Stimulated activated CD4-positive, alpha-beta T cell treated with anti-CD3 and anti-CD28 coated beads, Interleukin-1b, Interleukin-23, amount 100 ng/mL, for 48 hours (primary cell): ENCODE measurements at places on chromosomes 6 and 20.

DNA sequence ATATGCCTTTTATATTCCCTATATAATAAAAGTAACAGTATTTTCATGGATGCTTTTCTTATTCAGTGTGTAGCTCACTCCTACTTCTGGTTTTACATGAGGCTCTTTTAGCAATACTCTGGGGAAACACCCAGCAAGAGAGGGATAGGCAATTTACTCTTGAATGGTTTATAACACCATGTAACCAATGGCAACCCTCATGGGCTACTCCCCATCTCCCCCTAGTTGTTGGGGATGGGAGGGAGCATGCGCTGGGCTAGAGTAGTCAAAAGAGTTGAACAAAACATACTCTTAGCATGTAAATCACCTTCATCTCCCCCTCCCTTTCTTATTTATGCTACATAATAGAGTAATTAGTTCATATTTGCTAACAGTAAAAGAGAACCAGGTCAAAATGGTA, 140.1 kb upstream of the LRFN2 start:
- no peak for DNase-seq

GRCh38 chr6:31172973-31173384, 2.5 kb upstream of the POU5F1 start:
- DNase-seq, result no peak

DNA sequence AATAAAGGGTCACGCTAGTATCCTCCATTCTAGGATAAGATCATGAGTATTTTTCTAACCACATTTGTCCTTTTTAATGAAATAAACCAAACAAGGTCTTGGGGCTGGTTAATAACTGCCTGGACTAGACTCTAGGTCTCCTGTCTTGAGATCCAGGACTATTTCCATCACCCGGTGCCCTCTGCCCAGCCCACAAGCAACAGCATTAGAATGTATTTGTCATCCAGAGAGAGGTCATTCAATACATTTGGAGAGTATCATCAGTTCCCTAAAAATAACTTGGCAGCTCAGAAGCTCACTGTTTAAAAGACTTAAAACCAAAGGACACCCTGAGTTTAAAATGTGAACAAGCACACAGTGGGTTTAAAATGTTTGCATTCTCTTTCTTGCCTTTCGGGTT, 4.4 kb upstream of the RBM24 start:
- no peak for DNase-seq

DNA sequence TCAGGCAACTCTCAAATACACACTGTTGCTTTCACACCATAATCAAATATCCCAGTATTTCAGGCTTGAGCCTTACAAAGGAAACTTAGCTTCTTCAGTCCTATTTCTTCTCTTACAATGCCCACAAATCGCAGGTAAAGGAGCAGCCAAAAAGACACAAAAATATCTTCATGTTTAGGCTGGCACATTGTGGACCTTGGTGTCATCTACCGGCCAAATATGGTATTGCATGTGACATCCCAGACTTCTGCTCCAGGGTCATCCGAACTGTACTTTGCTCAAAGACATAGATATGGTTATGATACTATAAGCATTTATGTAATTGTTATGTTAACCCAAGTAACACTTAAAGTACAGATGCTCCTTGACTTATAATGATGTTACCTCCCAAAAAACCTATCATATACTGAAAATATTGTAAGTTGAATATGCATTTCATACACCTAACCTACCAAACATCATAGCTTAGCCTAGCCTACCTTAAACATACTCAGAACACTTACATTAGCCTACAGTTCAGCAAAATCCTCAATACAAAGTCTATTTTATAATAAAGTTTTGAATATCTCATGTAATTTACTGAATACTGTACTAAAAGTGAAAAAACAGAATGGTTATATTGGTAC, 4.6 kb downstream of the OR2H2 start:
- DNase-seq, result peak; percentile 35

- DNase-seq, result no peak
Observed at GRCh38 chr6:41289815-41290214, 3.3 kb upstream of the TREM1 start.

DNA sequence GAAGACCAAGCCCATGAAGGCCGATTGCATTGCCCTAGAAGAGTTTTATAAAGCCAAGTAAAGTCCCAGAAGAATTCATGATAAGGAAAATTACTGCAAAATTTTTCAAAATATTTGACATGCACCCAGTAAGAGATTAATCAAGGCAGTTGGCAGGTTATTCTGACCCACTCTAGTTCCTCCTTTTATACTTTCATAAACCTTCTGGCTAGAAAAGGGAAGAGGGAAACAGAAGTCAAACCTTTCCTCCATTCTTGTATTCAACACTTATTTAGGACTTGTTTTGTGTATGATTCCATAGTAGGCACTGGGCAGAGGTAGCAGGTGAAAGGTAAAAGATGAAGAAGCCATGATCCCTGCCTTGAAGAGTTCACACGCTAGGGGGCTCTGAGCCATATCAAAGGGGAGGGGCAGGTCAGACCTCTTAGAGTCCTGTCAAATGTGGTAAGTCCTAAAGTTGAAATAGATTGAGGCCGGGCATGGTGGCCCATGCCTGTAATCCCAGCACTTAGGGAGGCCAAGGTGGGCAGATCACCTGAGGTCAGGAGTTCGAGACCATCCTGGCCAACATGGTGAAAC, 85.4 kb downstream of the NDUFAF5 start:
- no peak for DNase-seq

DNA sequence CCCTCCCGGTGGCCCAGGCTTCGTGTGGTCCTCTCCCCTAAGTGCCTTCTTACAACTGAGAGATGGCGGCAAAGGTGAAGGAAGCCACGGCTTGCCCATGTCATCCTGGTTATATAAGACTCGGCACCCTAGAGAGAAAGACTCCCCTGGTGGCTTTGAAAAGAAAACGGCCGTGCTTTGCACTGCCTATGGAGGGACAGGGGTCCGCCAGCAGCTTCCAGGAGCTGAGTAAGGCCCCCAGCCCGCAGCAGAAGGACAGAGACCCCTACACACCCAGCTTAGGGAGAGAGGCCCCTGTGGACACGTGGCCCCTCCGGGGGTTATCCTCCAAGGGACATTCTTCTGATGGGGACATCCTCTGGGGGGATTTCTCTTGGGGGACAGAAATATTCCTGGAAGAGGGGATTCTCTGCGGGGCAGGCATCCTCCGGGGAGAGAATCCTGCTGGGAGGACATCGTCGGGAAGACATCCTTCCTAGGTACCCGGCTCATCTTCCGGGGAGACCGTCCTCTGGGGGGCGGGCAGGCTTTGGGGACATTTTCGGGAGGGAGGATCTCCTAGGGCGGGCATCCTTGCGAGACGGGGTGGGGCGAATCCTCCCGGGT, 511 bp upstream of the OGFR start:
- no peak for DNase-seq

DNA sequence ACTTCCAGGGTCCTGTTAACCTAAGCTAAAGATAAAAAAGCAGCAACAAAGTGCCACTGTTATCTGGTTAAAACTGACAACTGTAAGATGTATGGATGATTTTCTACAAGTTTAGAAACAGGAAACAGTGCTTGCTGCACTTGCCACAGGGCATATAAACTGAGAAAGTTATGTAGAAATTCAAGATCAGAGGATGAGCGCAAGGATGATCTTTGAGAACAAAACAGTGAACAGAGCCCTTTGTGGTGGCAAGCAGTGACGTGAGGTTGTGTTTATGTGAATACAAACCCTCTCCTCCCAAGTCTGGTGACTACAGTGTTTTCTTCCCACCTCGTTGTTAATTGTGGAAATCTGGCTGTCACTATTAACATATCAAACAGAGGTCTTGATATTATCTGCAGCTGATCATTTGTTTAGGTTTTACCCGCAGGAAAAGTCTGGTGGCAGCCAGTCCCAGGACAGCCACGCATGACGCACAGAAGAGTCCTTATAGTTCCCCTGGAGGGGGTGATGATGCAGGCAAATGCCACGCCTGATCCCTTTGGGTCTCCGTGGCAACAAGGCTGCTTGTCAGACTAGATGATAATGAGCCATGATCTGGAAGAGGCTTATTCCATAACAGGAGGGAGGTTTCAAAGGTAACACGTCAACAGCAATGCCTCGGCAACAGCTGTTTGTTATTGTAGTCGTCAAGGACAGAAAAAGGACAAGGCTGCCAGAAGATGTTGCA, 43.1 kb upstream of the TNFAIP3 start:
- peak; percentile 72 for DNase-seq

- no peak for DNase-seq
Observed at GRCh38 chr6:111888928-111889695, 15.9 kb upstream of the FYN start.

DNA sequence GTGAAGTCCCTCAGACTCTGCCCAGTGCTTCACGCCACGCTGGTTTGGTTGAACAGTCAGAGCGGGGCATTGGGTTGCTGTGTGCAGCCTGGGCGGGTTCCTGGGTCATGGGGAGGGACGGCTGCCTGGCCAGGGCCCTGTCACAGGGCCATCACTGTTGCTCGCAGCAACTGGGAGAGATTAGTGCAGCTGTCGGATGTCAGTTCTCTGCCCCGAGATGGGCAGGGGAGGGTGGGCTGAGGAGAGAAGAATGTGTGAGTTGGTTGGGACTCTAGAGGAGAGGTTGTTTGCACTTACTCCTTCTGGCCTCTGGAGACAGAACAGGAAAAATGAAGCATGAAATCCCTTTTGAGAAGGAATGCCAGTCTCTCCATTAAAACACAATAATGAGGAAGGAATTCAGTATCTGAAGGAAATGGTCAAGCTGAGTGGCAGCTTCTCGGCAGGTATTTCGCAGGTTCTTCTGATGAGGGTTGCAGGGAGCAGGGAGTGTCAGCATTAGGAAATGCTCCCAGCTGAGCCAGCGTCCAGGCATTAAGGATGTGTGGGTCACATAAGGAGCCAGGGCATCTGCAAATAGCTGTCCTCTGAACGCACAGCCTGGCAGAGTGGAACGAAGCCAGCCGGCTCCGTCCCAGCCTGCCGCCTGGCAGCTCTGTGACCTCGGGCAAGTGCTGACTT, 95.9 kb downstream of the SSR1 start:
- DNase-seq, result no peak

- no peak for DNase-seq
Observed at GRCh38 chr6:148317051-148317450, 25.6 kb upstream of the SASH1 start.

DNA sequence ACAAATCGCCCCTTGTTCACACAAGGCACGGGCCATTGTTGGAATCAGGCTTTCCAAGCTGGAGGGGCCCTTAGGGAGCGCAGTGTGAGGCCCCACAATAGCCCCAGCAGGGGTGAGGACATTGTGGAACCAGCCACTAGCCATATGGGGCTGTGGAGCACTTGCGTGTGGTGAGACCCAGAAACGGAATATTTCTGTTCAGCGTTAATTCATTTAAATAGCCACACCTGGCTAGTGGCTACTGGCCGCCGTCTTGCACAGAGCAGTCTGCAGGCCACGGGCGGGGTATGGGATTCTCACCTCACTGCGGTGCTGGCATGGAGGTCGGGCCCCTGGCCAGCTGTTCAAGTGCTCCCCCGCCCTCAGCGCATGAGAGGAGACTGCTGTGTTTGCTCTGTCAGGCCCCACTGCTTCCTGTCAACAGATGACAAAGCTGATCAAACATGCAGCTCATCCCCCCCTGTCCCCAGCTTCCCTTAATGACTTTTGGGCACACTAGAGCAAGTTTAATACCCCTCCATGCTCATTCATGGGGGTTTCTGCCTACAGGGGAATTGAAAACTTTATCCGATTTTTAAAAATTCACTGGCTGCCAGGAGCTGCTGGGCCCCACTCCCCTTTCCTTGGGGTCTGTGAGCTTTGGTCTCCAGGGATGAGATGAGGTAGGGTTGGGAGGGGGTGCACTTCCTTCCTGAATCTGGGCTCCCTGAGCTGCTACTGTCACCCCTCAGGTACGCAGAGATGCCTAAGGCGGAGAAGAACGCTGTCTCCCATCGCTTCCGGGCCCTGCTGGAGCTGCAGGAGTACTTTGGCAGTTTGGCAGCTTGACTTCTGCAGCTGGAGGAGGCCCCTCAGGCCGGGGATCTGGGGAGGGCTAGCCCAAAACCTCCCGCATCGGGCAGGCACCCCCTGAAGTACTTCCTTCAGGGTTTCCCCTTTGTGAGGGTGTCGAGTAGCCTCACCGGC, 13.6 kb downstream of the ITPA start:
- DNase-seq, result no peak

DNA sequence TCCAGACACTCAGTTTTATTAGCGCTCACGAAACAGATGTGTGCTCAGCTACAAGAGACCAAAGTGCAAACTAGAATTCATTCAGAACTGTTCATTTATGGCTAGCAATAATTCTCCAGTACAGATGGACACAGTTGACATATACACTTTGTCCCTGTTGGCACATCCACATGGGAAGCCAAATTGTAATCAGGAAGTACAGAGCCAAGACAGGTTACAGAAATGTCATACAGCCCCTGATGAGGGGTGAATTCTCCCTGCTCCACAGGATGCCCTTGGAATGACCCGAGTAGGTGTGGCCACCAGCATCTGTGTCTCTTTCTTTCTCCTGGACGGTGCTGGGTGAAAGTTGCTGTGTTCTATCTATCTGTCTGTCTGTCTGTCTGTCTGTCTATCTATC, 7.6 kb downstream of the DHX35 start:
- no peak for DNase-seq

GRCh38 chr6:103675807-103676406, 1183.8 kb downstream of the HACE1 start:
- no peak for DNase-seq

DNA sequence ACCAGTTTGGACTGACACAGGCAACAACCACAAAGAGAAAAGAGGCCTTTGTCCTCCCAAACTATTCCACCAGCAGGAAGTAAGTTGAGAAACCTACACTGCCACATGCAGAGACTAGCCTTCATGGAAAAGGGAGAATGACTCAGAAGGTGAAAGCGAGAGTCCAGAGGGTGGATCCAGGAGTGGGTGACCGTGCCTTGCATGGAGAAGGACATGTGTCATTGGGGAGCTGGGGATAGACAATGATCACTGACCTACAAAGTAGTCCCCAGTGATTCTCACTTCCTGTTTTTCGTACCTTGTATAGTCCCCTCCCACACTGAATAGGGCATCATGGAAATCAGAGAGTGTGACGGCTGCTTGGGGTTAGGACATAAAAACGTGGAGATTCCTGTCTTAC, 91.9 kb downstream of the MYLK4 start:
- DNase-seq, result no peak

DNA sequence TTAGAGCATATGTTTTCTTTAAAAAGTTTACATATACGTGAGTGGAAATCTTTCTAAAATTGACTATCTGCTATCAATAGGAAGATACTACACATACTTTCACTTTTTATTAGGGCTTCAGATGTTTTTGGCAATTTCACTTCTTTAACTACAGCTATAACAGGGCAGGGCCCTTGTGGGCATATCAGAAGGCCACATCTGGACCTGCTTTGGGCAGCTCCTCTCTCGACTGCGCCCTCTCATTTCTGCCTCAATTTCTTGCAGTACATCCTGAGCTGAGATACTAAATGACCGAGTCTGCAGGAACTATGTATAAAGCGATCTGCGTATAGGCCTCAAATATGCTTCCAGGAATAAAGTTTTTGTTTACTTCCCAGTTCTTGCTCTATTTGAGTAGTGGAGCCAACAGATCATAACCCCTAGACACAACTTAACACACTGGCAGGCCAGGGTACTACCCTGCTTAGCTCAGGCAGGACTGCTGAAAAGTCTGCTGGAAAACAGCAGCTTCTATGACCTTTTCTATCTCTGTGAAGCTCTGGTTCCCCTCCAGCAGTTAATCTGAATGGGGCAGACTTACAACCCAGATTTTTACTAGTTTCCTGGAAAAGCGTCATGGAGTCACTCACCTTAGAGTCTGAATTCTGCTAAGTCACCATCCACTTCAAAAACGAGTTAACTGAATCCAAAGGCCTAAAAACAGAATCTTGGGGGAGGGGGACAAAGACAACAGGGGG, 12.7 kb downstream of the GCLC start:
- no peak for DNase-seq

- no peak for DNase-seq
Observed at GRCh38 chr6:51654647-51655046, 432.8 kb downstream of the PKHD1 start.

- DNase-seq, result no peak
Observed at GRCh38 chr6:158560836-158561320, 987 bp downstream of the TMEM181 start.
